ENCODE measurements at places on chromosomes 1 and 21.

DNA sequence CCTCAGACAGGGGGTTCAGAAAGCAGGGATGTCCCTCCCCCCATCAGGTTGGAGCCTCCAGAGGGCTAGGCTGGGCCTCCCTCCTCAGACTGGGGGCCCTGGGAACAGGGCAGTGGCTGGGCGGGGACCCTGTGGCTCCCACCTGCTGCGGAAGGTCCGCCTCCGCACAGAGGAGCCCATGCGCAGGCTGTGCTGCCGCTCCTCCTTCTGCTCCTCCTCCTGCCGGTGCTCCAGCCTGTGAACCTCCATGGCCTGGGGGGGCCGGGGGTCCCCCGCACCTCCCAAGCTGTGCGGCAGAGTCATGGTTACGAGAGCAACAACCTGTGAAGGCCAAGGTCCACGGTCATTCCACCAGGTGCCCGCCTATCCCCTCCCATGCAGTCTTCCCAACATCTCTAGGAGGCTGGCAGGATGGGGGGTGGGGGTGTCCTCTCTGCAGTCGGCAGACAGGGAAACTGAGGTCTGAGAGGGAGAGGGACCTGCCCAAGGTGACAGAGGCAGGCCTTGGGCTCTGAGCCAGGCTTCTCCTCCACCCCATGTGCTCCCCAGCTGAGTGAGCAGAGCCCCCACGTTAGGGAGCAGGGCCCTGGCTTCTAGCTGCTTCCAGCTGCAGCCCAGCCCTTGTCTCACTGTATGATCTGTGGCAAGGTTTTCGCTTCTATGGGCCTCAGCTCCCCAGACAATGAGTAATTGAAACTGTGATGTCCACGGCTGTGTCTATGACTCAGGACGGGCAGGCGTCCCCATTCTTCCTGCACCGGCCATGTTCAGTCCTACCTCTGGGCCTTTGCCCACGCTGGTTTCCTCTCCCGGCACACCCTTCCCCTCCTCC is 3.4 kb downstream of the MYOM3 start:
- no peak for DNase-seq

- DNase-seq, result peak; percentile 5
These were observed 215.4 kb downstream of the TOMM20 start for GRCh38 chr1:234913278-234913649.

DNA sequence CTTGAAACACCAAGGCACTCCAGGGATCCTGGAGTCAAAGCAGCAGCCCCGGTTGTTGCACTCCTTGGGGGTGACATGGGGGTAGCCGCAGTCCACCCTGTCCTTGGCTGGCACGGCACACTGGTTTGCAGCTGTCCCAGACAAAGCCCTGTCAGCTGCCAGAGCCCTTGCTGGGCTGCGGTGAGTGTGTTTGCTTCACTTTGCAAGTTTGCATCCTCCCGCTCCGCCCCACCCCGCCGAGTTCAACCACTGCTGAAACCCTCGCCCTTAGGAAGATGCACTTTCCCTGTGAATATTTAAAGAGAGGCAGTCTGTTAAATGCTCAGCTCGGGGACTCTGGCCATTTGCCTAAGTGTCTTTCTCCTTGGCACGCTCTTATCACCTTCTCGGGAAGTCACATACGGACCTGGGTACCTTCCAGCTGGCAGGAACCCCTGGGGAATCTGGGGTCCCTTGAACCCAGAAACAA is 1.7 kb downstream of the TFF3 start:
- peak; percentile 69 for DNase-seq

GRCh38 chr1:214019499-214019898 is 31.7 kb downstream of the PROX1 start:
- no peak for DNase-seq

GRCh38 chr1:100090471-100090870 is 42.3 kb downstream of the SASS6 start:
- no peak for DNase-seq

DNA sequence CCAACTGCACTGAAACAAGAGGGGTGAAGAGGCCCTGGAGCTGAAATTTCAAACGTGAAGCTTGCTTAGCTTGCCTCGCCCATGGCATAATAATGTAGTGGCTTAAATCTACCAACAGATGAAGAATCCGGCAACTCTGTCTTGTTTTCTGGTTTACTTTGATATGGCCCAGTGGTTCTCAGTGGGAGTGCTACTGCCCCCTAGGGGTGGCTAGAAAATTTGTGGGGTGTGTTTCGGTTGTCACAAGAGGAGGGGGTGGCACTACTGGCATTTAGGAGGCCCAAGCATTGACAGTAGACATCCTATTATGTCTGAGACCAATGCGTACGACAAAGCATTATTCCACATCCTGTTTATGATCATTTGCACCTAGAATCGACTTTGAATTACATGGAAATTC is 51.9 kb upstream of the C8B start:
- DNase-seq, result no peak

GRCh38 chr21:28704746-28705145 is 287.9 kb downstream of the LTN1 start:
- DNase-seq, result peak; percentile 77

DNA sequence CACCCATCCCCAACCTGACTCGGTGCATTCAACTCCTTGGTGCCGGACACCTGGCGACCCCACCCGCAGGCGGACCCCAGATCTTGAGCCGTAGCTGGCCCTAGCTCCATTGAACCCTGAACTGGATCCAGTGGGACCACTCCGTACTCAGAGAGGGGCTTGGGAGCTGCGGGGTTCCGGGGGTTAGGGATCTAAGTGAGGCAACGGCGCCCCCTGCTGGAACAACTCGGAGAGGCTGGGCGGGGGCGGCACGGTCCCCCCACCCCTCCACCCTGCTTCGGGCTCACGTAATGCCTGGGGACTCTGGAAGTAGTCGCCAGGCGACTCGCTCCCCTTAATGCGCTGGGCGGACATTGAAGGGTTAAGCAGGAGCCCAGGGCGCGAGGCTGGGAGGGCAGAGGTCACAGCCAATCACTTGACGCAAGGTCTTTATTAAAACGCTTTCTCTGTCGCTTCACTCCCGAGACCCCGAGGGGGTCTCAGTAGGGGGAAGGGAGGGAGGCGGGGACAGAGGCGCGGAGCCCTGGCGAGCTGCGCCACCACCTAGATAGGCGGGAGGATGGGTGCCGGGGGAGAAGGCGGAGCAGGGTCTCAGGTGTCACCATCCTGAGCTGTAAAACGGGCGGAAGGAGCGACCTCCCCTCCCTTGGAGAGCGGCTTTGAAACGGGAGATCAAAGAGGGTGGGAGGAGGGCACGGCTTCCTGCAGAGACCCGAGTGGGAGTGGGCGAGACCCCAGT is 704 bp upstream of the CRABP2 start:
- DNase-seq, result no peak

GRCh38 chr1:93016171-93016570 is 54.9 kb upstream of the DIPK1A start:
- no peak for DNase-seq

DNA sequence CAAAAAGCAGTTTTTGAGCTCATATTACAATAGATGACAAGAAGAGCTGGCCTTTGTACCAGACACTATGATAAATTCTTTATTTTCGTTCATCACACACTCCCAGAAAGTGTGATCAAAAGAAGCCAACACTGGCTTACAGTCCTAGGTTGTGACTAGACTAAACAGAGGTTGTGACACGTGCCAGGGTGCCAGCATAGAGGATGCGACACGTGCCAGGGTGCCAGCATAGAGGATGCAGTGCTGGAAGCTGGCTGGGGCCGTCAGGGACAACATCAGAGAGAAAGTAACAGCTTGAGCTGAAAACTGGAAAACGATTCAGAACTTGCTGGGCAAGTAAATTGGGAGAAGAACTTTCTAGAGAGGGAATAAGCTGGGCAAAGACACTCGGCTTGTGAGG is 2.2 kb downstream of the MTARC1 start:
- DNase-seq, result no peak

DNA sequence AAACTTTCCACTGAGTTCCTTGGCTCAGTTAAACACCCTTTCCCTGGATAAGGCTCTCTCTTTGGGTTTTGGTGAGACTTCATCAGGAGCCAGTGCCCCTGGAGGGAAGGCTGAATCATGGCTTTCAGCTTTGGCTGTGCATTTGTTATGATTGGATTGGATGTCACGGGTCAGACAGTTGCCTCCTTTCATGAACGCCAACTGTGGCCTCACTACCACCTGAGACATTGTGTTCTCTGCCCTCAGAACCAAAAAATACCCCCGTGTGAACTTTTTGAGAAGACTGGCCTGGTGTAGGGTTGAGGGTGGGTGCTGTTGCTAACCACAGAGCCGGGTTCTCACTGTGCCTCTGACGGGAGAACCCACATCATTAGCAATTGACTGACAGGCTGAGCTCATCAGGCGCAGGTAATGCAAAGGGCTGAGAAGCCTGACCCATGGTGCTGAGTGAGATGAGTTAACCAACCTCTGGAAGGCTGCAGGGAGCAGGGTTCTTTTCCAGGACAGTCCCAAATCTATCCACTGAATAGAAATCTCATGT is 65.6 kb downstream of the HHAT start:
- DNase-seq, result no peak

GRCh38 chr1:179856296-179856695 is 21.3 kb downstream of the TOR1AIP2 start:
- DNase-seq, result no peak

- no peak for DNase-seq
These were observed 156.3 kb downstream of the SMYD3 start for GRCh38 chr1:246350745-246351144.

GRCh38 chr21:33059380-33059841 is 10.5 kb upstream of the OLIG1 start:
- peak; percentile 80 for DNase-seq

GRCh38 chr1:31750858-31751510 is 13.2 kb downstream of the ADGRB2 start:
- DNase-seq, result no peak

GRCh38 chr1:200038325-200038980 is 10.9 kb downstream of the NR5A2 start:
- no peak for DNase-seq

- DNase-seq, result no peak
These were observed 37.6 kb downstream of the MRPL37 start for GRCh38 chr1:54237586-54237985.

GRCh38 chr1:101017448-101017847 is 8.1 kb downstream of the DPH5 start:
- DNase-seq, result no peak

DNA sequence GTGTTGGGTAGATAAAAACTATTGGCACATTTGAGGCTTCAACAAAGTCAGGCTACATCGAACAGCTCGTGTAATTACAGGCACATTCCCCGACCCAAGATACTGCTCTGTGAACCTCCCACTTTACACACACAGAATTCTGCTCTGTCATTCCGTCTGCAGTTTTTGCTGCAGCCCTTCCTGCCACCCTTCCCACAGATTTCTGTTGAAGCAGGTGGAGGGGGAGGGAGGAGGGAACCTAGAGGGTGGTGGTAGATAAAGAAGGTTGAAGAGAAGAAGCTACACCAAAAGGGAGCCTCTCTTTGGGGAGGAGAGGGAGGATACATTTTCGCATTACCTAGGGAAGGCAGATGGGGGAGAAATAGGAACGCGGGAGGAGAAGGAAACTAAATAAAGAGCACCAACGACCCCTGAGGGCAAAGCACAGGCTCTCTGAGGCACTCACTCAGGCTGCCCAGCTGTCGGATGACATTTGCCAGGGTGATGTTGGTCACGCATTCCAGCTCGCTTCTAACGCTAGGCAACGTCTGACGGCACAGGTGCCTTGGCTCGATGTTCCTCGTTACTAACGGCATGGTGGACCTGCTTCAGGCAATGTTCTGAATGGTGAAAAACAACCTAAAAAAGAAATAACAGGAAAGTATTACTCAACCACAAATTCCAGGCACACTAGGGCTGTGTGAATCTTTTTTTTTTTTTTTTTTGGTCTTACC is 36.0 kb downstream of the GPR3 start:
- DNase-seq, result peak; percentile 75

DNA sequence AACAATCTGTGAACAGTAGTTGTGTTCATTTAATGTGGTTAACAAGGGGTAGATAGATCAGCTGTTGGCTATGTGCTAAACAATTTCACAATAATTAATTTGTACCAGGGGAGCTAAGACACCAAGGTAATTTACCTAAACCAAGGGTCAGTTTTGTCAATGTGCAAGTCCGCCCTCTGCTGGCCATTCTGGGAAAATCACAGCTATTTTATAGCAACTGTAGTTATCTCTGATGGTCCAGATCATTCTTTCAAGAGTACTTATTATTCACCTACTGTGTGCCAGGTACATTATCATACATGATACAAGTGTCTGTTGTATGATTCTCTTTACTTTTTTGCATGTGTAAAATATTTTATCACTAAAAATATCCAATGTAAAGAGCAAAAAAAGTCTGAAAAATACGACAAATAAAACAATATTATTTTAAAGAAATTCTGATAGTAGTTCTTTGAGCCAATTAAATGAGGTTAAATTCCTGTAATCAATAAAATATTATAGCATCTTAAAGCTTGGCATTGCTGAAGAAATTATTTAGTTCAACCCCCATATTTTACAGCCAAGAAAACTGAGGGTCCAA is 312.3 kb upstream of the FAM78B start:
- DNase-seq, result no peak

DNA sequence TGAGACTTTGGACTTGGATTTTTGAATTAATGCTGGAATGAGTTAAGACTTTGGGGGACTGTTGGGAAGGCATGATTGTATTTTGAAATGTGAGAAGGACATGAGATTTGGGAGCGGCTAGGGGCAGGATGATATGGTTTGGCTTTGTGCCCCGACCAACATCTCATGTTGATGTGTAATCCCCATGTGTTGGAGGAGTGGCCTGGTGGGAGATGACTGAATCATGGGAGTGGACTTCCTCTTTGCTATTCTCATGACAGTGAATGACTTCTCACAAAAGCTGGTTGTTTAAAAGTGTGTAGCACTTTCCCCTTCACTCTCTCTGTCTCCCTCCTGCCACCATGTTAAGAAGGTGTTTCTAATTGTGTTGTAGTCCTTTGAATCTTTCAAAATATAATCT is 9.3 kb upstream of the PHGDH start:
- DNase-seq, result no peak

DNA sequence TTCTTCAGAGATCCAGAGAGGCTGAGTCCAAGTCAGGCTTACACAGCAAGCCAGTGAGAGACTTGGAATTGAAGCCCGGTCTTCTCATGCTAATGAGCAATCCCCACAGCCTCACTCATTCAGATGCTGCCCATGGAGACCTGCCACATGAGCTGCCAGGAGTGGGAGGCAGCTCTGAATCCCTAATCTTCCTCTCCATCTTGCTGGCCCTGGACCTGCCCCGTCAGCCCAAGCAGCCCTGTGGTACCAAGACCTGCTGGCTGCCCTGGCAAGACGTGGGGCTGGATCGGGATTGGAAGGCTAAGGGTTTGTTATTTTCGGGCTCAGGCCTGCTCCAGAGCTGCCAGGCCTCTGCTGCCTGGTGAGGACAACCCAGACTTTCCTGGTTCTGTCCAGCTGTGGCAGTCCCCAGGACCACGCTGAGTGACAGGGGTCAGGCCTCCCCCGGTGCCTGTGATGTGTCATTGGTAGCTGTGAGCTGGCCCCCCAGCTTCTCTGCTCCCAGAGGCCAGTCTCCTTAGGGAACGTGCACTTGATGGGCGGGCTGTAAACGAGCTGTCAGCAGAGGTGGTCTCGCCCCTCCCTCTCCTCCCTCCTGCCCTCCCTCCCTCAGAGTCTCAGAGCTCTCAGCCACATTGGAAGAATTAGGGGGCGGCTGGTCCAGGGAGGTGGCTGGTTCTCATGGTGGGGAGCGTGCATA is 135.0 kb downstream of the FOXD2 start:
- DNase-seq, result no peak

Data from cardiac septum (tissue), 1 donor.